ENCODE measurements at places on chromosomes 13 and 19.

GRCh38 chr19:47613165-47614020 lies 4.5 kb downstream of the BICRA start:
- DNase-seq = no peak

GRCh38 chr13:112916296-112916695 lies 52.7 kb upstream of the MCF2L start:
- no peak for DNase-seq

GRCh38 chr19:16254851-16255408 lies 57.2 kb downstream of the AP1M1 start:
- DNase-seq = no peak

DNA sequence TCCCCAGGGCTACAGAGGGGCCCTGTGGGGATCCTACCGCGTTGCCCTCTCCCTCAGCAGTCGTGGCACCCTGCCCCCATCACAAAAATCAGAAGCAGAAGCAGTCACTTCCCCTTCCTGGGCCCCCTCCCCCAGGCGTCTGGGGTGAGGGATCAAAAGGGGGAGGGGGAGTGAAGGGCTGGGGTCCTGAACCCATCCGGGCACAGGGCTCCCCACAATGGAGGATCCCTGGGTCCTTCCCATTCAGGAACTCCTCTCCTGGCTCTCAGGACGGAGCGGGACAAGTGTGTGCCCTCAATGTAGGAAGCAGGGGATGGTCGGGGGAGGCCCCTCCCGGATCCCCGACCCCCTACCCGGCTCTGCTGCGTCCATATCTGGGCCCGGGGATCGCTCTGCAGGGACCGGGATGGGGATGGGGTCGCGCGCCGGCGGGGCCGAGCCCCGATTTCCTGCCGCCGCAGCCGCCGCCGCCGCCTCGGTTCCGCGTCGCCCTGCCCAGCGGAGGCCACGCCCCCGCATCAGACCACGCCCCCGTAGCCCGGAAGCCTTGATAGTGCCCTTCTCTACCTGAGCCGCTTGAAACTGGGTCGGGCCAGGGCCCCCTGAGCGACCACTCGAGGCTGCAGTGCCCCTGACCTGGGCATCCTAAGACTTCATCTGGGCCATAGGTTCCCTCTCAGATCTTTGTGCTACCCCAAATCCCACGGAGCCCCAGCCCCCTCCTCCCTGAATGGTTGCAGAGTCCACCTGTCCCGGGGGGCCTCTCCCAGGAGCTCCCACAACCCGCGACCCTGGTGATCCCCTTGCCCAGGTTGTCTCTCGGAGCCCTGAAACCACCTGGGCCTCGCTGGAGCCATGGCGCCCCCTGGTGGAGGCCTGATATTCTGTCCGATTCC lies at the start of gene GMIP:
Gene GMIP (minus strand): TSS at position 500 of the 896 bp plus-strand sequence. CDS start 128 bp downstream, at position 372.
- peak; percentile 76 for DNase-seq

- DNase-seq = no peak
Observed at GRCh38 chr13:66940113-66940512, 290.0 kb downstream of the PCDH9 start.

DNA sequence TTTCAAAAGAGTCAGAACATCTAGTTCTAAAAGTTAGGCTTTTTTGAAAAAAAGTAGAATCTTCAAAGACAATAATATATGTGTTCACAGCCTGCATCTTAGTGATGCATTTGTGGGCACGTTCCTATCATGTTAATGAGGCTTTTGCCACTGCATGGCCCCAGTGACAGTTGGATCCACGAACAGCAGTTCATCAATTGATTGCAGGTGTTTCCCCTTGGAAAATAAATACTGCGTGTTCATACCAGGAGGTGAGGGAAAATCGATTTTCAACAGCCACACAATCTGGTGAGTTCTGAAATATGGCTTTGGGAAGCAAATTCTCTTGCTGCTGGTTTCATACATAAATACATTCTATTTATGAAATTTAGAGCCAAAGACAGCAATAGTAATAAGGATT lies 343.8 kb upstream of the SLC10A2 start:
- no peak for DNase-seq

DNA sequence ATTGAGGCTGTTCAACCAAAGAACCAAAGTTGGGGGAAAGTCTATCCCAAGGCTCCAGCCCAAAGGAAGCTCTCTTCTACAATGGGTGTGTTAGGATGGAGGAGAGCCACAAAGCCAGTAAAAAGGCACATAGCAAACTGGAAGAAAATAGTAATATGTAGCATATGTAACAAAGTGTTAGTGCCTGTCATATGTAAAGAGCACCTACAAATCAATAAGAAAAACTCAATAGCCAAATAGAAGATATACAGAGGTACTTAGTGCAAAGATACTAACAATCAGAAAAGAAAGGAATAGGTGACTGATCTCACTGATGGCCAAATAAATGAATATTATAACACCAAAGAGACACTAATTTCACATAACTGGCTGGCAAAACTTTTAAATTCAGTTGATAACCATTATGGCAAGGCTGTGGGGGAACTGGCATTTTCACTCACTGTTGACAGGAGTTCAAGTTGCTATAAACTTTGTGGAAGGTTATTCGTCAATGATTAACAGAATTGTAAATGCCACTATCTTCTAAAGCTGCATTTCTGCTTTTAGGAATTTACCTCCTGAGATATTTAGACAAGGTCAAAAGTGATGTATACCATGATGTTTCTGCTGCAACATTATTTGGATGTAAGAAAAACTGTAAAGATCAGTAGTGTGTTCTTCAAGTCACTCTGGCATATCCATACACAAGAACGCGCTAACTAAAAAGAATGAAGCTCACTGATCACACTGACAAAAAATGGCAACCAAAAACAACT lies 110.8 kb downstream of the GNG7 start:
- DNase-seq = no peak

DNA sequence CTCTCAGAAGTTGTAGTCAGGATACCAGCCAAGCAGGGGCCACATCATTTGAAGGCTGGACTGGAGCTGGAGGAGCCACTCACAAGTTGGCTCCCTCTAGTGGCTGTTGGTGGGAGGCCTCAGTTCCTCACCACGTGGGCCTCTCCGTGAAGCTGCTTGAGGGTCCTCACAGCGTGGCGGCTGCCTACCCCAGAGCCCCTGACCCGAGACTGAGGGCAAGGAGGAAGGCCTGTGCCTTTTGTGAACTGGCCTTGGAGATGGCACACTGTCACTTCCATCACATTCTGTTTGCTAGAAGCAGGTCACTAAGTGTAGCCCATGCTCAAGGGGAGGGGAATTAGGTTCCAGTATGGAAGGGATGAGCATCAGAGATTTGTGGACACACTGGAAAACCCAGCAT lies 14.6 kb downstream of the GNA11 start:
- DNase-seq = peak; percentile 56

GRCh38 chr13:59978862-59979261 lies 184.9 kb downstream of the DIAPH3 start:
- no peak for DNase-seq

GRCh38 chr19:45716359-45717130 lies 14.2 kb downstream of the FBXO46 start:
- DNase-seq = no peak

GRCh38 chr19:7879111-7879807 lies 5.1 kb upstream of the PRR36 start:
- DNase-seq = no peak

DNA sequence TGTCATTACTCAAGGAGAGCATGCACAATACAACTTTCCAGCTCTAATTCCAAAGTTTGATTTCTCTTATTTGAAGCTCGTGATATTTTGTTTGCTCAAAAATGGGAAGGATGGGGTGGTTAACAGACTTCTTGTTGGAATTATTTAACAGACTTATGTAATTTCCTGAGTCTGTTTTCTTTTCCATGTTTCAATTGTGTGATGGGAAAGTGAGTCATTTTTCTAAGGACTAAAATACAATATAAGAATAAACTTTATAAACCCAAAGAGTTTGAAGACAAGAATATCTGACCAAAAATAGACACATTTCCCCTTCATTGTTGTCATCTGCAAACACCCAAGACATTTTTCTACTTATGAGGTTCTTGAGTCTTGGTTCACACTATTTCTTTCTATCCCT lies 211.8 kb upstream of the SLITRK5 start:
- no peak for DNase-seq

DNA sequence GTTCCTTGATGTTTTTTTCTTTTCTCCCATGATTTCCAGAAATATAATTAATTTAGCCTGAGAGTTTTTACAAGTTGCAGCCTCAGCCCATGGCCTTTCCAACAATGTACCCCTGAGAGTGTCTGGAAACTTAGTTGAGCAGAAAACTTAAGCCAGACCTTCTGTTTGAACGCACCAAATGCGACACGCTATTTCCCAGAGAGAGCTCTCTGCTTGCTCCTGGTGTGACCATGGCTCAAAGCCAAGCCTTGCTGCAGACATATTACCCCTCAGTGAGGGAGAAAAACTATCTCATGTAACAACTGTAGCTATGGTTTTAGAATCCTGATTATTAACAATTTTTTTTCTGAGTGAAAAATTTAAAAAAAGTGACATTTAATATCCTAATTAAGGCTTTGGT lies 1204.5 kb upstream of the SLC10A2 start:
- no peak for DNase-seq

GRCh38 chr19:48511321-48511731 lies 309 bp downstream of the LMTK3 start:
- no peak for DNase-seq

- DNase-seq = no peak
Observed at GRCh38 chr19:41366089-41366488, 2.1 kb upstream of the B9D2 start.

DNA sequence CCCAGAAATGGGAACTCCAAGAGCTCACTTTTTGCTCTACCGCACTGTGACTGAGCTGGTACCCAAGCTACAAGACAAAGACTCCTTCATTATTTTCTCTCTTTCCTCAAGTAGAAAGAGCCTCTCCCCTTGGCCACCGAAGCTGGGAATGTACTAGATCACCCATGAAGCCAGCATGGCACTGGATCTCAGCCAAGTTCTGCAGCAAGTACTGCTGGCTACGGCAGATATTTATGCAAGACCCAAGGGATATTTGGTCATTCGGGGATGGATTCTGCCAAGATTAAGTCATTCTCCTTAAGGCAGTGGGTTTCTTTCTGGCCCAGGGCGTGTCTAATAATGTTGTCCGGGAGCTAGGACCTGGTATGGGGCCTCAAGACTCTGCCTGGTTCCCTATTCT lies 633.5 kb downstream of the SLITRK1 start:
- DNase-seq = no peak

- DNase-seq = no peak
Observed at GRCh38 chr13:98533912-98534311, 43.0 kb downstream of the STK24 start.

All from stimulated activated CD8-positive, alpha-beta memory T cell treated with anti-CD3 and anti-CD28 coated beads, Interleukin-12 subunit alpha, Interleukin-12 subunit beta, amount 100 ng/mL, for 4 hours (primary cell).